ENCODE measurements at places on chromosomes 5 and 9. TPM values are rescaled to one million over a fixed set of nuclear protein-coding genes. Genes with fewer than 3 reads are reported as not detected.

ENHO gene
- 0.50 TPM for total RNA-seq

TRIO gene
- total RNA-seq: 140 TPM

ARAP3 gene
- total RNA-seq: 9.2 TPM

PCDHGA1 gene
- 0.45 TPM for total RNA-seq

UGCG gene
- 26.4 TPM for total RNA-seq

- no peak for DNase-seq
Observed at GRCh38 chr5:140043508-140043872, 391 bp upstream of the NRG2 start.

DNA sequence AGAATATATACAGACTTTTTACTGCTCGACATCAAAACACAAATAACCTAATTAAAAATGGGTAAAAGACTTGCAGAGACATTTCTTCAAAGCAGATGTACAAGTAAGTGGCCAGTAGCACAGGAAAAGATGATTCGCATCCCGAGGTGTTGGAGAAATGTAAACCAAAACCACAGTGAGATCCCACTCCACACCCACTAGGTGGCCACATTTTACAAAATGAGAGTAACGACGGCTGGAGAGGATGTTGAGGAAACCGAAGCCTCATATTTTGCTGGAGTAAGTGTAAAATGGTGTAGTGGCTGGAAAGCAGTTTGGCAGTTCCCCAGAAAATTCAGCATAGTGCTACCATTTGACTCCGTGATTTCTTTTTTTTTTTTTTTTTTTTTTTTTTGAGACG is 21.3 kb upstream of the GBGT1 start:
- DNase-seq: no peak

DNA sequence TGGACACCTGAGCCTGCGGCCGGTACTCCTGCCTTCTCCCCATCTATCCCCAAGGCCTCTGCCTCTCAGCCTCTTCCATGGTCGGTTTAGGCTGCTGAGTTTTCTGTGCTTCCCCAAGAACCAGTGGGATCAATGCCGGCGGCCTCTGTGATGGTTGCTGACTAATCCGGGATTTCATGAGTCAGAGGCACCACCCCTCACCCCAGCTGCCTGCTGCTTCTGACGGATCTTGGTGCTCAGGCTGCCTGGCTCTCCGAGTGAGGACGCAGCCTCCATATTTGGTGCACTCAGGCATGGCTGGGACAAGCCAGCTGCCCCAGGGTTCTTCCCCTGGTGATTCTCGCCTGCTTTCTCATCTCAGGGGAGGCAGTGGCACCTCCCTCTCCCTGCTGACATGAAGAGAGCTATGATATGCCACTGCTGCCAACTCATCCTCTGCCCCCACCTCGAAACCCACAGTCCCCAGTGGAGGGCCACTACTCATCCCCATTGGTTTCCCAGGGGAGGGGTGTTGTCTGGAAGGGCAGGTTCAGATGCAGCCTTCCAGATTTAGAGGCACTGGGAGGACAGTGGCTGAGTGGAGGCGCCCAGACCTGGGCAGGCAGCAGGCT is 3.3 kb upstream of the MAN1B1 start:
- DNase-seq: peak; percentile 93

GRCh38 chr5:119341452-119342349 is 14.1 kb upstream of the TNFAIP8 start:
- DNase-seq: no peak

DNA sequence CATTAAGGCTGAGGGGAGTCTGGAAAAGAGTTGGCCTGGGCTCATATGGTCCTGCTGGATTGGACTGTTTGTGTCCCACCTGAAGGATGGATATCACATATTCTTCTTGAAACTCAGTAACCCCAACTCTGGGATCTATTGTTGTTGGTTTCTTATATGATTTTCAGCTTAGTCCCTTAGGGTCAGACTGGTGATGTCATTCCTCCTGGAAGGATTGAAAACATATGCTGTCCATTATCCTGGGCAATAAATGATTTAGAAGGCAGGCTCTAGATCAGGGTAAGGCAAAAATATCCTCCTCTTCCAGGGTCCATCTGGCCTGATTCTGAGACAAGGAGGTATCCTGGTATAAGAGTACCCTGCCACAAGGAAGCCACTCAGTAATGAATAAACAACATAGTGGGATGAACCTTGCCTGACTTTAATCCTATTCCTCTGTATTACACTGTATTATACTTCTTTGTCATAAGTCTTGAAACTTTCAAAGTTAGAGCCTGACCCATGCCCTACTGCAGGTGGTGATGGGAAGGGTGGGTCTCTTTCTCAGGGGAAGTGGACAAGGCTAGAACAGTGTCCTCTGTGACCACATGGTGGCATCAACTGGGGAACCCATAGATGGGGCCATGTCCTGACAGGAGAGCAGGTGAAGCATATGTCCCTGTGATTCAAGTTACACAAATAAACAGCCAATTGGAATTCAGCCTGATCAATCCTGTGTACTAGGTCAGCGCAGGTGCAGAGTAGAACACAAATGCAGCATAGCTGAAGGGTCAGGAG is 454.4 kb upstream of the TRPC7 start:
- no peak for DNase-seq

DNA sequence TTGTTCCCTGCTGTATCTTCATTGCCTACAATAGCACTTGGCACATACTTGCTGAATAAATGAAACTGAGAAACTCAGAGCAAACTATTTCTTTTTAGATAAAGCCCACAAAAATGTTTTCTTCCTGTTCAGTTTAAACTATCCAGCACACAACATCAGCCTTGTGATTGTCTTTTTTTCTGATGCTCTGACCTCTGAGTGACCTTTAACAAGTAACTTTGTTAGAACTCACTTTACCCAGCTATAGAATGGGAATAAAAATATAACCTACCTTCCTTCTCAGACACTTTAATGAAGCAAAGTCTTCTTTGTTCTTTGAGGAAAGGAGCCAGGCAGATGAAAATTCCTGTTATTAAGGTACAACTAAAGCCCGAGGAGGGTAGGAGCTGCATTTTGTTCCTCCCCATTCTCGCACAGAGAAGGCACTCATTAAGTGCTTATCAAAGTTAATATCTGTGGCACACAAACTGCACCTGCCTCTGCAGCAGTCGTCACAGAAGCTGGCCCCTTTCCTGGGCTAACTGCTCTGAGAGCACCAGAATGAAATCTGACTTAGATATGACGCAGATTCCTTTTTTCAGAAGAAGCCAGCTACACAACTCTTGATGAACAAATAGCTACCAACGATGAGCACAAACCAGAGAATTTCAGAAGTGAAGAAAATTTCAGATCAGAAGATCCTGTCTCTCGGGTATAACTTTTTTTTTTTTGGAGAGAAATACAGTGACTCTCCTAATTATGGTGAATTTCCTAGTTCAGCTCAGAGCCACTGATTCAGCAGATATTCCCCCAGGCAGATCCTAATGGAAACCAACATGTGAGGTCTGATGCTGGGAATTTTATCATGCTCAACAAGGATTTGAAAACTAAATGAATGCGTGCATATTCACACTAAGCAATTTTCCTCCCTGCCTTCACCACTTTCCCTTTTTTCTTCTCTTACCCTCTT is 31.0 kb upstream of the NR3C1 start:
- no peak for DNase-seq

Data from esophagus muscularis mucosa (tissue), 4 donors.